ENCODE measurements at places on chromosomes 1 and 21.

DNA sequence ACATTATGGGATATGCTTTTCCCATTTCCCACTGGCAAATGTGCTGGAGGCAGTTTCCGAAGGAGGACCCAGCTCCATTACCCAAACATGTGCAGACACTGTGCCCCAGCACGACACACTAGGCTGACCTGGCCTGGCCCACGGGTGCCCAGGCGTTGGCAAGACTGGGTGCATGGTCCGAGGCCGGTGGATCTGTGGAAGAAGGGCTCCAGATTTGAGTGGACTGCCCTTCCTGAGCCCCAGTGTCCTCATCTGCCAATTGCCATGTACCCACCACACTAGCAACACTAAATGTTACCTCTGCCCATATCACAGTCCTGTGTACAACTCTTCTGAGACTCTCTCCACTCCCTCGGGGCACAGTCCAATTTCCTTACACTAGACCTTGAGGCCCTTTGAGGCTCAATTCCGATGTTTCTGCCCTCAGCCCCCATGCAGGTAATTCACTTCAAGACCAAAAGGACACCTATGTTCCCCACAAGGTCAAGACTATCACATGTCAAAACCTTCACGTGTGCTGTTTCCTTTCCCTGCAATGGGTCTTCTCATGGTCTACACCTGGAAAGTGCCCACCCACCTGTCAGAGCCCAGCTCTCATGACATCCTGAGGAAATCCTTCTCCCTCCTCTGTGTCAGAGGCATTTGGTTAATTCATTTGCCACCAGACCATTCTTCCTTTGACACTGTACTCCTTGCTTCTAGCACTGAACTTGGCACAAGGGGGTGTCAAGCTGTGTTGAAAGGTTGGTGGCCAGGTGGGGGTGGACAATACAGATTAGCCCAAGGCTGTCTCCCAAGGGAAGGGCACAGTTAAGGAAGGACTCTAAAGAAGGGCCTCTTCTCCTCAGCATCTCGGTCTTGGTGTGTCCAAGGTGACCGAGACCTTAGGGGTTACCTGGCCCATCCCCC, 124.9 kb downstream of the DMRTB1 start:
- no peak for DNase-seq

GRCh38 chr1:238451781-238452310, 561.1 kb upstream of the ZP4 start:
- DNase-seq = no peak

- DNase-seq = no peak
Measured at GRCh38 chr1:169009666-169010065, 96.8 kb upstream of the ATP1B1 start.

- no peak for DNase-seq
Measured at GRCh38 chr1:183776731-183777130, 28.2 kb upstream of the RGL1 start.

GRCh38 chr1:30406996-30407864, 316.2 kb downstream of the MATN1 start:
- DNase-seq = peak; percentile 79

GRCh38 chr1:43443197-43443946, 10.4 kb downstream of the HYI start:
- no peak for DNase-seq

- DNase-seq = no peak
Measured at GRCh38 chr1:227559926-227560325, 3.4 kb upstream of the ZNF678 start.

- DNase-seq = no peak
Measured at GRCh38 chr1:99481391-99481996, 164.4 kb upstream of the PALMD start.
